ENCODE measurements at places on chromosomes 3 and 15. TPM values are rescaled to one million over a fixed set of nuclear protein-coding genes. Genes with fewer than 3 reads are reported as not detected.

- no peak for DNase-seq
Measured at GRCh38 chr3:41244620-41245336, 45.5 kb downstream of the CTNNB1 start.

- DNase-seq = no peak
Measured at GRCh38 chr15:77796046-77796729, 163.5 kb upstream of the LINGO1 start.

- no peak for DNase-seq
Measured at GRCh38 chr15:74302821-74303359, 64.6 kb downstream of the CYP11A1 start.

GRCh38 chr3:172343117-172343516, 105.1 kb downstream of the GHSR start:
- DNase-seq = no peak

ANKUB1 gene
- not detected for total RNA-seq

- no peak for DNase-seq
Measured at GRCh38 chr3:194275291-194275690, 75.8 kb downstream of the CPN2 start.

- no peak for DNase-seq
Measured at GRCh38 chr3:33717616-33717865, 513 bp downstream of the CLASP2 start.

DNA sequence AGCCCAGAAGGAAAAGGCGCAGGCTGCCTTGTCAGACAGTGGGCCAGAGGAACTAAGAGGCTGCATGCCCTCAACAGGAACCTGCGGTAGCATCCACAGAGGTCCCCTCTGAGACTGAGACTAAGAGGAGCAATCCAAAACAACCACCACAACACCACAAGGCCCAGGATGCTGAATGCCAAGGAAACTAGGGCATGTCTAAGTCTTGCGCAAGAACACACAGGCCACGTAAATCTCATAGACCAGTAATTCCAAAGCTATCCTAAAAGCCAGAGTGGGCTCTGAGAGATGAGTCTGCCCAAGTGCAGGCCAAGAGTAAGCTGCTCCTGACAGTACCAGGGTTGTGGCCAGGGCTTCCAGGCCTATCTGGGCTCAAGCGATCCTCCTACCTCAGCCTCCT, 12.9 kb downstream of the MON1A start:
- DNase-seq = no peak

CMTM6 gene
- total RNA-seq = 63.3 TPM

DNA sequence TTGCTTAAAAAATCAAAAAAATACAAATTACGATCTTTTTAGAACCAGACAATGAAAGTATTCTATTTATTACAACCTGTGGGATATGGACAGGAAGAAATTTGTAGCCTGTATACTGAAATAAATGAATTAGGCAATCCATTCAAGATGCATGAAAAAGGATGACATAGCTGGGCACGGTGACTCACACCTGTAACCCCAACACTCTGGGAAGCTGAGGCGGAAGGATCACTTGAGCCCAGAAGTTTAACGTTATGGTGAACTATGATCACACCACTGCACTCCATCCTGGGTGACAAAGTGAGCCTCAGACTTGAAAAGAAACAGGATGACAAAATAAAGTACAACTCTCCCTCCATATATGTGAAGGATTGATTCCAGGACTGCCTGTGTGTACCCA, 74.1 kb downstream of the MSL2 start:
- DNase-seq = no peak

IFT57 gene
- total RNA-seq = 70.4 TPM

DNA sequence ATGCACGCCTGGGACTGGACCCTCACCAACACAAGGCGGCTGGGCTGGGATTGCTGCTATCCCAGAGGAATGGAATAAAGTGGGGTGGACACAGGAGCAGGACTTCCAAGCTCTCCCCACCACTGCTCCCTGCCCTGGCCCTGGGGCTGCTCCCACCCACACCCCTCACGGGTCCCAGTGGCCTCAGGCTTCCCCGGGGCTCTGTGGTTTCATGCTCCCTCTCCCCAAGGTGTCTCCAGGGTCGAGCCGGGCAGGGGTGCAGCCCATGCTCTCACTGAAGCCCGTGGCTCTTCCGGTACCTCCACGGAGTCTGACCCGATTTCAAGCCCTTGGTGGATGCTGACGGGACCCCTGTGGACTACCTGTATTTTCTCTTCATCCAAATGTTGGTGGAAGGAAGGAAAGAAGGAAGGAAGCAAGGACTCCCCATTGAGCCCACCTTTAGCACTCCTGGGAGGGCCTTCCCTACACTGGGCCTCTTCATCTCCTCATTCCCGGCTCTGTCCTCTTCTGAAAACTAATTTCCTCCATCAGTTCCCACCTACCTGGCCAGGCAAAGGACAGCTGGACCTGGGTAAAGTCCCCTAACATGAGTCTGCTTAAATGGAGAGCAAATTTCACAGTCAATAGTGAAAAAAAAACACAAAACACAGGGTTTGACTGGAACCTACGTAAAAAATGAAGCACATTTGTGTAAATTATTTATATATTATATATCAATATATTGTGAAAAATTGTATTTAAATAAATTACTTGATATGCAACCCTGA, 44.0 kb upstream of the PCSK6 start:
- no peak for DNase-seq

DNA sequence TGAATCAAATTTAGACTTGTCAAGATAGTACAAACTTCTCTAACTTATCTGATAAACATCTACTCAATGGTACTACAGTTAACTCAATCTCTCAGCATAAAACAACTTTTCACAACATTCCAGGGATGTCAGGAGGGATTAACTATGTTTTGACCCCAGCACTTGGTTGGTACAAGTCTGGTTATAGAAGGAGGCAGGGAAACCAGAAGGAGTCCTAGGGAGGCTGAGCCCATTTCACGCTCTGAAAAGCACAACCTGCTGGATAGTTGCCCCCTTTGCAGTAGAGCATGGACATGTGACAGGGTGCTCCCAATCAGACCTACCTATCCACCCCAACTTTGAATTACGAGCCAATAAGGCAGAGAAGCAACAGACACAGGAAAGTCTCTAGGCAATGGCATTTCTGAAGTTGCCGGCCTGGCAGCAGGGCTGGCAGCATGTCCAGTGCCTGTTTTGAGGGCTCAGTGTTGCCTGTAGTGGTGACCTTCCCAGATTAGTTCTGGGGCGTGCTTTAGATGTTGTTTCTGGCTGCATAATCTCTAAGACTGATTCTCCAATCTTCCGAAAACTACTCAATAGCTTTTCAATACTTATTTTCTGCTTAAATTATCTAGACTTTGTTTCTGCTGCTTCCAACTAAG, 8.2 kb downstream of the ANKUB1 start:
- no peak for DNase-seq

DNA sequence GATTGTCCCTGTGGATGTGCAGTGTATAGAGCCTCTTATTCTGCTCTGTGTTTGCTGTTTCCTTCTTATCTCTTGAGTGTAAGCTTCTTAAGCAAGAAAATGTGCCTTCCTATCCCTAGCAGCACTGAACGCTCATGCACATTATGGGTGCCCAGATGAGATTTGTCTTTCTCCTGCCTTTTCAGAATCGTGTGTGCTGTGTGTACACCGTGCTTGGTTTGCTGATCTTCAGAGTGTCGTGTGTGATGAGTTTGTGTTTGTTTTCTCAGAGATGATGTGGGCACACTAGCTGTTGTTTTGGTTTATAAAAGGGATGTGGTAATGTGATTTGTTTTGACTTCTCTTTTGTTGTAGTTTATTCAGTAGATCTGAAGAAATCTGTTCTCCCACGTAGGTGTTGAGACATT, 19.7 kb downstream of the GPR171 start:
- no peak for DNase-seq

DNA sequence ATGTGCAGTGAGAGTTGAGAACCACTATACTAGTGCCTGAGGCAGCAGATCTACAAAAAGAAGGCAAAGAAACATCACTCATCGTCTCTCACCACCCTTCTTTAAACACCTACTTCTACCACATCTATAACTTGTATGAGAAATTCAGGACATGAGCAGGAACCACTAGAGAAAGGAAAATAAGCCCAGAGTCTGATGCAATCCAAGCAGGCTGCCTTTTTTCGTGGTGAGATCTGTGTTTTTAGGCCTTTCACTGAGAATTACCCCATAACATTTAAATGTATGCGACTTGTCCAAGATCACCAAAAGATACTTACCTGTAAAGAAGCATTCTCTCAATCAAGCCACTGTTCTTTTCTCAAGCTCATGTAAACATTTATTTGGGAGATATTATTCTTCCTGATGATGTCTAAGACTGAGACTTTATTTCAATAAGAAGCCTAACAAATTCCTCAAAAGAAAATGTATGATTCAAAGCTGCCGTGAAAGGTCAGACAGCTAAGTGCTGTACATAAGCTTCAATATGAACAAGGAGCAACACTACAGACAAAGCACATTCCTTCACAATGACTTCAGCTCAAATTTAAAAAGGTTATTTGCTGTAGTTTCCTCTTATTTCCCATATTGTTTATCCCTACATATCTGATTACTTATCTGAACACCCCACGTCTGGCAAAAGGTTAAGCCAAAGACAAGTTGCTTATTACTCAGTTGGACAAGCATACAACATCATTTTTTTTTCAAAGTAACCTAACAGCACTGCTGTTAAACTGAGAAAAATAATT, 16.5 kb downstream of the SPICE1 start:
- DNase-seq = no peak

CHST14 gene
- 14.3 TPM for total RNA-seq

LYZL4 gene
- total RNA-seq = not detected

DNA sequence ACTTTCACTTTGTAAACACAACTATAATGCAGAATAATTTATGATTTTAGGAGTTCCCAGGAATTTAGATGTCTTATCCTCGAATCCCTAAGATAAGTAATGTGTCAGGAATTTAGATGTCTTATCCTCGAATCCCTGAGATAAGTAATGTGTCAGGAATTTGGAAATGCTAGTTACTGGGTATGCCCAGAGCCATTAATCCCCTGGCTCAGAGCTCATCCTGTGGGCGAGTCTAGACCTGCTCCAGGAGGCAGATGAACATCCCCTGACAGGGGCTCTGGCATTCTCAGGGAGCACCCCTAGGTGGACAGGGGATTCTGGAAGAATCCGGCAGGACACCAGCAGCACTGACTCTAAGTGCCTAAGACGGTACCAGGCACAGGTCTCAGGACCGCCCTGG, 163.3 kb downstream of the ARRDC4 start:
- DNase-seq = no peak

P3H2 gene
- 103 TPM for total RNA-seq

GRCh38 chr3:177237206-177237605, 39.9 kb upstream of the TBL1XR1 start:
- DNase-seq = no peak

- DNase-seq = peak; percentile 50
Measured at GRCh38 chr3:122621112-122621511, 43.7 kb downstream of the PARP15 start.

- no peak for DNase-seq
Measured at GRCh38 chr3:58394339-58394738, 39.3 kb downstream of the PDHB start.

CRABP1 gene
- not detected for total RNA-seq

- DNase-seq = no peak
Measured at GRCh38 chr3:194326968-194327217, 24.2 kb downstream of the CPN2 start.

RBM5 gene
- 149 TPM for total RNA-seq

GRK7 gene
- total RNA-seq = not detected

DNA sequence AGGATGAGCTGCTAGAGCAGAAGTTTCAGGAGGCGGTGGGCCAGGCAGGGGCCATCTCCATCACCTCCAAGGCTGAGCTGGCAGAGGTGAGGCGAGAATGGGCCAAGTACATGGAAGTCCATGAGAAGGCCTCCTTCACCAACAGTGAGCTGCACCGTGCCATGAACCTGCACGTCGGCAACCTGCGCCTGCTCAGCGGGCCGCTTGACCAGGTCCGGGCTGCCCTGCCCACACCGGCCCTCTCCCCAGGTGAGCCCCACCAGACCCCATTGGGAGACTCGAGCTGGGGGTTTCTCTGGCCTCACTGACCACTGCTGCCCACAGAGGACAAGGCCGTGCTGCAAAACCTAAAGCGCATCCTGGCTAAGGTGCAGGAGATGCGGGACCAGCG, 28.0 kb downstream of the PTPN23 start:
- DNase-seq = no peak

DNA sequence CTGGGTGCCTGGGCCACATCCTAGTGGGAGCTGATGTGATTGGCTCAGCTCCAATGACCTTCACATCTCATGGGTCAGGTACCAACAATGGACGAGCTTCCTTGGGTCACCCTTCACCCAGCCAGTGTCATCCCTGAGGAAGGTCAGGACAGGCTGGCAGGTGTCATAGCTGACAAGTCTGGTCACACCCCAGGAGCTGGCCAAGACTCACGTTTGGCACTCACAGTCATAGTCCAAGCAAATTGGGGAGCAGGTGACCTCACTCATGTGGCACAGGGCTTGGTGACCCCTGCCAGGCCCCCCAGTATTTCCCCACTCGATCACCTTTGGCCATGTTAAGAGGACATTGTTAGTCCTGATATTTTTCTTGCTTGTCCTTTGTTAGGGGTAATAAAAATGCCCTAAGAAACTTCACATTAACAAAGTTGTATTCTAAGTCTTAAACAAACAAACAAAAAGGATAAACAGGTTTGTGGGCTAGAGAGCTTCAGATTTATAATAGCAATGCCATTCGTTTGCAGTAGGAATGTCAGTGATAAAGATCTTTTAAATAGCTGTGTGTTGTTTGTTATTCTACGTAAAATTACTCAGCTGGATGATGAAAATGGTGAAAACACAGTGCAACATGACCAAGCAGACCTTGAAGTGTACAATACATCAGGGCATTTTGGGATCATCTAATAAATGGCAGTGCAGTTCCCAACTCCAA, 79.5 kb upstream of the POMGNT2 start:
- no peak for DNase-seq

DAZL gene
- not detected for total RNA-seq

DNA sequence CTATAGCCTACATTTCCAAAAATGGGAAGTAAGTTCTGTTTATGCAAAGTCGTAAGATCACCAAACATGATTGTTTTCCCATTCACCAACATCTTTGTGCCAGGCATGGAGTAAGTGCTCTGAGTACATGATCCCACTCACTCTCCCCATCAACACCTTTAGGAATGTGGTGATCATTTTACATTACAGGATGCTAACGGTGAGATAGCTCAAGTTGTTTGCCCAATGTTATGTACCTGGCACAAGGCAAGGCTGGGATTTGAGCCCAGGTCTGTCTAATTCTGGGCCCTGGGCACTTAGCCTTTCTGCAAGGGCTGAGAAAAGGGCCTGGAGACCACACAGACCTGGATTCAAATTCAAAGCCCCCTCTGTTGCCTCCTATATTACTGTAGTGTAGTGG, 581.7 kb upstream of the CFAP20DC start:
- DNase-seq = no peak

GRCh38 chr3:194395778-194396538, 3.1 kb downstream of the GP5 start:
- DNase-seq = peak; percentile 89

DNA sequence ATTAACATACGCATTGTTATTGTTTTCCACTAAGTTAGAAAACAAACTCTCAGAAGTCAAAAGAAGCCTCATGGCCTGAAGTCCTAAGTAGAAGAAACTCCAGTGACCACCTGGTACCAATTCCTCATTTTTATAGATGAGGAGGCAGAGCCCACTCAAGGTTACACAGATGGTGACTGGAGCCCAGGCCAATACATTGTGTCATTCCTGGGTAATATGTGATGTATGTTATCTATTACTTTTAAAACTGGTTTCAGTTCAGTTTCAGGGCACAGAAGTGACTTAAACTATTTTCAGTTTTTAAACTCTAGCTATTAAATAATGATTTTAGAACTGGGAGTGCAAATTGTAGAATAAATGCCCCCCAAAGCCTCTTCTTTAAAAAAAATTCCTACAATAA, 66.7 kb upstream of the STXBP5L start:
- DNase-seq = no peak

LRRN1 gene
- 1.4 TPM for total RNA-seq

All from kidney (tissue), 22 donors.